ENCODE measurements at places on chromosomes 13 and 19. TPM values are rescaled to one million over a fixed set of nuclear protein-coding genes. Genes with fewer than 3 reads are reported as not detected.

DNA sequence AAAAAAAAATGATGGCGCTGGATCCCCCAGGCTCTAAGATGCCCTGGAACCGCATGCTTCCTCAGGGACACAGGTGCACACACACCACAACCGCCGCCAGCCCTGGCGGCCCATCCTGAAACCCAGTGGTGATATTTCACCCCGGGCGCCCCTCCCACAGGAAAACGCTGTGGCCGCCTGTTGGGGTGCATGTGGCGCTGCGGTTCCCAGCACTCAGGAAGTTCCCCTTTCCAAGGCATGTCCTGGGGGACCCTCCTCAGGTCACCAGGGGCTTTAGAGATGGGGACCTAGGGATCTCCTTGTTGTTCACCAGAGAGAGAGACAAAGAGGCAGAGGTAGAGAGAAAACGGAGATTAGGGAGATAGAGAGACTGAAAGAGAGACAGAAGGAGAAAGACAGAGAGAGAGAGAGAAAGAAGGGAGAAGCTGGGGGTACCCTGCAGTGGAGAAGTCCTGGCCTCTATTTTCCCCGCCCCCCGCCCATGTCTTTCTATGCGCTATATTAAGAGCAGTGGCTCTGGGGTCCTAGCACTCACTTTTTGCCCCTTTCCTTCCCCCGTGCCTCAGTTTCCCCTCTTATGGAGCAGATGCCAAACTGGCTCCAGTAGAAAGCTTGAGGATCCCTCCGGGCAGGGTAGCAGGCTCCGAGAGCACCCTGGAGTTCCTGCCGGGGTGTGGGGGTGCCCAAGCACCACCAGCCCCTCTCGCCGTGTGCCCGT, 2.3 kb downstream of the ADGRE2 start:
- peaks cover 26% of the 10 kb centered on the region for H3K4me1 ChIP-seq
- H3K4me3 ChIP-seq, result peak overlapping the region; percentile 52
- H3K36me3 ChIP-seq, result no peaks in the 10 kb centered on the region
- no peaks in the 10 kb centered on the region for H3K27me3 ChIP-seq

- no peaks in the 10 kb centered on the region for H3K36me3 ChIP-seq
- no peak overlapping the region for H3K27ac ChIP-seq
- no peak overlapping the region for H3K4me3 ChIP-seq
- H3K4me1 ChIP-seq, result peaks cover 4% of the 10 kb centered on the region
These were observed 22.0 kb downstream of the NOTCH3 start for GRCh38 chr19:15178629-15179308.

- peak overlapping the region; percentile 41 for H3K4me3 ChIP-seq
- peak overlapping the region; percentile 11 for H3K27ac ChIP-seq
- no peaks in the 10 kb centered on the region for H3K36me3 ChIP-seq
- H3K4me1 ChIP-seq, result peaks cover 14% of the 10 kb centered on the region
- DNase-seq, result peak; percentile 45
These were observed 34.6 kb downstream of the COL4A2 start for GRCh38 chr13:110341445-110342244.

Gene POSTN
- total RNA-seq, result not detected

- H3K4me1 ChIP-seq, result no peaks in the 10 kb centered on the region
- H3K36me3 ChIP-seq, result peaks cover 28% of the 10 kb centered on the region
- no peak overlapping the region for H3K27ac ChIP-seq
- no peaks in the 10 kb centered on the region for H3K27me3 ChIP-seq
These were observed 54.6 kb upstream of the RAP2A start for GRCh38 chr13:97379386-97379785.

Gene CGB3
- not detected for total RNA-seq

Gene FCER2
- total RNA-seq, result 16.3 TPM

- peaks cover 67% of the 10 kb centered on the region for H3K36me3 ChIP-seq
- H3K27ac ChIP-seq, result no peak overlapping the region
- H3K4me3 ChIP-seq, result no peak overlapping the region
- no peaks in the 10 kb centered on the region for H3K27me3 ChIP-seq
- no peak for DNase-seq
These were observed 38.5 kb downstream of the DPF1 start for GRCh38 chr19:38185562-38185961.

DNA sequence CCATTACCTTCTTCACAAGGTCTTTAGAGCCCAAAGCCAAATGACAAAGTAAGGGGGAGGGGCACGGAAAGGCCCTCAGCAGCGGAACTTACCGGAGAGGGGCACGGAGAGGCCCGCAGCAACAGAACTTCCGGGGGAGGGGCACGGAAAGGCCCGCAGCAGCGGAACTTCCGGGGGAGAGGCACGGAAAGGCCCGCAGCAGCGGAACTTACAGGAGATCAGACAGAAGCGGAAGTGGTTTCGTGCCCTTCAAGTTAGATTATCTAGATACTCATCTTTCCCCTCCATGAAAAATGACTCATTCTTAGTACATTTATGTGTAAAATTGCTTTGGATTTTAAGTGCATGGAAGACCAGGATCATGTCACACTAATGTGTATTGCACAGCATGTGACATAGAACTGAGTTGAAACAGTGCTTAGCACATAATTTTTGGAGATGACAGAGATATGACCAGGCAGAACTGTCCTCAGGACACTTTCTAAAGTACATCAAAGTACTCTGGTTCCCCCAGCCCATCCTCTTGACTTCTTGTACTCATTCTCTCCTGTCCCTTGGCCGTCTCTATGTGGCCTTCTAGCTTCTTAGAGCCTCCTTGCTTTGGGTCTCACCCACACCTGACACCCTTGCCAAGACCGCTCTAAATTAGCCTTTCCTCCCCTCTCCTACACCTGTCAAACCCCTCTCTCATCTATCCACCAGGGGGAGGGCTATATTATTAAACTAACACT, 25.7 kb upstream of the TPTE2 start:
- H3K27me3 ChIP-seq, result peaks cover 3% of the 10 kb centered on the region
- DNase-seq, result peak; percentile 74
- no peak overlapping the region for H3K27ac ChIP-seq
- peak overlapping the region; percentile 35 for H3K4me3 ChIP-seq
- H3K4me1 ChIP-seq, result peaks cover 17% of the 10 kb centered on the region

DNA sequence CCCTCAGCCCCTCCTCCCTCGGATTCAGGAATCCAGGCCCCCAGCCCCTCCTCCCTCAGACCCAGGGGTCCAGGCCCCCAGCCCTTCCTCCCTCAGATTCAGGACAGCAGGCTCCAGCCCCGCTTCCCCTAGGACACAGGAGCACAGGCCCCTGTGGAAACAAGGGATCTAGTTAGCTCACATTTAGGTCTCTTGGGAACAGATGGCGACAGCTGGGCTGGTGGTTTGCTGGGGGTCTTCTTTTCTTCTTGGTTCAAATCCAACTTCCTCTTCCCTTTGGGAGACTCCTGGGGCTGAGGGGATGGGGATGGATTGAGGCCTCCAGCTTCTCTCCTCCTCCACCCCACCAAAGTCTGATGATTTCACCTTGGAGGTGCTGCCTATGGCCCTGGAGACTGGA, 19.6 kb downstream of the ZNF575 start:
- H3K4me3 ChIP-seq, result no peak overlapping the region
- no peaks in the 10 kb centered on the region for H3K4me1 ChIP-seq
- H3K36me3 ChIP-seq, result peaks cover 7% of the 10 kb centered on the region
- H3K27me3 ChIP-seq, result no peaks in the 10 kb centered on the region
- DNase-seq, result no peak

Gene TMEM38A
- 6.7 TPM for total RNA-seq

DNA sequence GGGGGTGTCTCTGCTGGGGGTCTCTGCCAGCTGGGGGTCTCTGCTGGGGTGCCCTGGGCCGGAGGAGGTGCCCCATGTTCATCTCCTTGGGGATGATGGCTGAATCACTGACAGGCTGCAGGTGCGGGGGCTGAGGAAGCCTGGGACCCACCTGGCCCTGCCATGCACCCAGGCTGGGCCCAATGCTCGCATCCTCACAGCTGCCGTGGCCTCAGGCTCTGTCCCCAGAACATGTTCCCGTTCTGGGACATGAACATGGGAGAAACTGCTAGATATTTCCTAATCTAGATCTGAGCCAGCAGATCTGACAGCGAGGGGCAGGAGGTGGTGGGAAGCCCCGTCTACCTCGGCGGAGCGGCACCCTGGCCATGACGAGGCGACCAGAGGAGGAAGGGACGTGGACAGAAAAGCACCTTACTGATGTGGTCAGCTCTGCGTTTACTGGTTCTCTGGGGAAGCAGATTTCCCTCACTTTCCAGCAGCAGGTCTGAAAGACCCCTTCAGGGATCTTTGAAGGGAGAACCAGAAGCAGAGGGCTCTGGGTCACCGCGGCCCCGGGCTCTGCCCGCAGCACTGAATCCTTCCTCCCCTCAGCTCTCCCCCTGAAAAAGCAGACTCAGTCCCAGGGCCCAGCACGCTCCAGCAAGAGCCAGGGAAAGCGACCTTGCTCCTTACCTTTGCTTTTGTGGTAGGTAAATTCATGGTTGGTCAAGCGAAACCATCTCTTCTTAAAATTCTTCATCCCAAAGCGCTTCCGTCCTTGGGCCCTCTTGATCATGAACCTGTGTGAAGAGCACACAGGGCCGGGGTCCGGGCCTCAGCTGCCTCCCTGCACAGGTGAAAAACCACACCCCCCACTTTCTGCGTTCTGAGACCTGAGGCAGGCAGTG, 26.5 kb upstream of the C13orf46 start:
- no peak overlapping the region for H3K27ac ChIP-seq
- peaks cover 52% of the 10 kb centered on the region for H3K36me3 ChIP-seq
- no peak overlapping the region for H3K4me3 ChIP-seq
- no peaks in the 10 kb centered on the region for H3K4me1 ChIP-seq
- no peaks in the 10 kb centered on the region for H3K27me3 ChIP-seq
- no peak for DNase-seq

DNA sequence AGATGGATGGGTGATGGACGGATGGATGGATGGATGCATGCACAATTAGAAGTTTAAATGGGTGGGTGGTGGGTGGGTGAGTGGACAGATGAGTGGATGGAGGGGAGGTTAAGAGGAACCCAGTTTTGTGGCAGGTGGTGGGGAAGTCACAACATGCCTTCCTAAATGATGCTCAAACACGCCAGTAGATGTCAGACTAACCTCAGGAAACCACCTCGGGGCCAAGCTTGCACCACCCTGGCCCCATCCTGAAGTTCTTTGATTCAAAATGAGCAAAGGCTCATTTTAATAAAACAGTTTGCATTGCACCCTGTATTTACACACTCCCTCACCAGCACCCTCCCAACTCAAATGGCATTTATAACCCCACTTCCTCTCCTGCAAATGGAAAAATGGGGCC, 91.4 kb upstream of the CACNA1A start:
- peak; percentile 78 for DNase-seq
- no peaks in the 10 kb centered on the region for H3K36me3 ChIP-seq
- no peak overlapping the region for H3K4me3 ChIP-seq

DNA sequence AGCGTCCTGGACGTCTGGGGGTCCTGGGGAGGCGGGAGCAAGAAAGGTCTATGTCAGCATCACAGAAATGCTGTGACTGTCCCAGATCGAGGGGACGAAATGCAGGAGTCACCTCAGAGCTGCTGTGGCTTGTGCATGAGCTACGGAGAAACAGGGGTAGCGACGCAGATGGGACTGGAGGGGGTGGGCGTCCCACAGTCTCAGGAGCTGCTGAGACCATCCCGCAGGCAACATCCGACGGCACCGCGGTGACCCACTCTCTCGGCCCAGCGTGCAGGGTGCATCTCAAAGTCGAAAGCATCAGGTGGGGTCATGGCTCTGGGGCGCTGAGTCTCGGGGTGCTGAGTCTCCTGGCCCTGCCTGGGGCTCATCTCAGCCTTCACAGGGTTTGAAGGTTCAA, 37.4 kb upstream of the C13orf46 start:
- H3K4me3 ChIP-seq, result no peak overlapping the region
- no peaks in the 10 kb centered on the region for H3K27me3 ChIP-seq
- DNase-seq, result no peak
- no peak overlapping the region for H3K27ac ChIP-seq
- H3K36me3 ChIP-seq, result peaks cover 70% of the 10 kb centered on the region
- no peaks in the 10 kb centered on the region for H3K4me1 ChIP-seq
